A673 (cell line): ENCODE measurements at places on chromosomes 12 and 14.

DNA sequence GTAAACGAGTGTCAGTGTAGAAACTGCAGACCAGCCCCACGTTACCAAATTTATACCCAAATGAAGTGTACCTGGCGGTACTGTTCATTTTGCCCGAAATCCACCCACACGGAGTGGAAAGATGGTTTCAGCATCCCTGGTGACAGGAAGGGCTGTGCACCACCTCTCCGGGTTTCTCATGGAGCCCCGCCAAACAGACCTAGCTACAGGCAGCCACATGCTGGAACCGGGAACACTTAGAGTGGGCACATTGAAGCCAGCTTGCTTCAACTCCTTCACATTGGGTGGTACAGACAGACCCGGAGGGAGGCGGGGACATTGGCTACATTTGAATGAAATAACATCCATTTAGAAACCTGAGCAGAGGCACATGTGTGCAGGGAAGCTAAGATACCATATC lies 84.4 kb downstream of the PPP2R5C start:
- DNase-seq = no peak

- no peak for DNase-seq
Observed at GRCh38 chr12:103858953-103859601, 18.0 kb upstream of the NT5DC3 start.

GRCh38 chr12:113895176-113895575 lies 70.9 kb downstream of the RBM19 start:
- DNase-seq = no peak

- no peak for DNase-seq
Observed at GRCh38 chr12:9745199-9745598, 12.3 kb upstream of the CLECL1 start.

DNA sequence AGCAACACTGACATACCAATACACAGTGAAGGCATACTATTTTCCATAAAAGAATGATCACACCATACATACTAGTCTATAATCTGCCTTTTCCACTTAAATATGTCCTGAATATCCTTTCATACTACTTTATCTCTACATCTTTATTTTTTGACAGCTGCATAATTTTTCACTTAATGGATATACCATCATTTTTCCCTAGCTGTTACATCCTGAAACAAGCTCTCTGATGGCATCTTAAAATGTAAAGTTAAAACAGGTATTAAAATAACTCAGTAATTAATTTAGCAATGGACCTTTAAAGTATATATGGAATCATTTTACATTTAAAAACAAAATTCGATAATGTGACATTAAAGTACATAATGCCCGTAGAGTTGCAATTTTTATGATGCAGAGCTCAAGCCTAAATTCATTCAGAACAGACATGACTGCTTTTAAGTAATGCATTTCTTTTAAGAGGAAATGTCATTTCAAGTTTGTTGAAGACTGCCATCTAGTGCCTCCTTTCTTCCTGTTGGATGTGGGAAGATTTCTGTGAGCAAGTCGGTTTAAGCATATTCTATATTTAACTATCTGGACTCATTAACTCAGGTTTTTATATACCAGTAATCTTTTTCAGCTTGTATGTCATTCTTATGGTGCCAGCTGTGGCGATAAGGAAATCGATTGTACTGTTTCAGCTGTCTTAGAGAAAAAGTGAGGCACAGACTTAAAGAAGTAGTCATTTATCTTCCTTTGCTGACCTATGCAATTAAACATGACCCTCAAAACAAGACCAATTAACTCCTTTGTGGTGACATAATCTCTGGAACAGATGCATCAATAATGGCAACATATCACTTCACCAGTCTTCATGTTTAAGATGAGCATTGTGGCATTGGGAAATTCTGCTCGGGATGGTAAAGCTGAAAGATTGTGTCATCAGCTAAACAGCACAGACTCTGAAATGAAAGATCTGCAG lies 20.3 kb downstream of the PRICKLE1 start:
- peak; percentile 74 for DNase-seq

DNA sequence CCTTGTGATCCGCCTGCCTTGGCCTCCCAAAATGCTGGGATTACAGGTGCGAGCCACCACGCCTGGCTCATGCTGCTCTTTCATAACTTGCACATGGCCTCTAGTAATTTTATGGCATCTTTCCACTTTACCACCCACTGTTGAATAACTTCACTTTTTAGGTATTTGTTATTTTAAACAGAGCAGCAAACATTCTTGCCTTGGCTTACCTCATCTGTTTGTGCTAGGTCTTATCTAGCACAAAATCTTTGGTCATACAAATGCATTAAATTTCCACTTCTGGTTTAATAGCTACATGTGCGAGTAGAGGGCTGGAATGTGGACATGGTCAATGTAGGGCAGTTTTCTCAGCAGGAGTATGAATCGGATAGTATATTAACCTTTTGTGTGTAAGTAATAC lies 38.8 kb upstream of the ATF7IP start:
- DNase-seq = no peak

- no peak for DNase-seq
Observed at GRCh38 chr14:89029961-89030694, 205.7 kb downstream of the TTC8 start.

DNA sequence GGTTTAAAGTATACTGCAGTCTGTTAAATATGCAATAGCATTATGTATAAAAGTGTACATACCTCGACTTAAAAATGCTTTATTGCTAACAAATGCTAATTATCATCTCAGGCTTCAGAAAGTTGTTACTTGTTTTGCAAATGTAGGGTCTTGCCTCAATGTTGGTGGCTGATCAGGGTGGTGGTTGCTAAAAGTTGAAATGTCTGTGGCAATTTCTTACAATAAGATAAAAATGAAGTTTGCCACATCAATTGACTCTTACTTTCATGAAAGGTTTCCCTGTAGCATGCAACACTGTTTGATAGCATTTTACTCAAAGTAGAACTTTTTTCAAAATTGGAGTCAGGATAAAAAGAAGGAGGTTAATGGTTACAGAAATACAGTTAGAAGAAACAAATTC lies 407.7 kb upstream of the OR4E1 start:
- no peak for DNase-seq

DNA sequence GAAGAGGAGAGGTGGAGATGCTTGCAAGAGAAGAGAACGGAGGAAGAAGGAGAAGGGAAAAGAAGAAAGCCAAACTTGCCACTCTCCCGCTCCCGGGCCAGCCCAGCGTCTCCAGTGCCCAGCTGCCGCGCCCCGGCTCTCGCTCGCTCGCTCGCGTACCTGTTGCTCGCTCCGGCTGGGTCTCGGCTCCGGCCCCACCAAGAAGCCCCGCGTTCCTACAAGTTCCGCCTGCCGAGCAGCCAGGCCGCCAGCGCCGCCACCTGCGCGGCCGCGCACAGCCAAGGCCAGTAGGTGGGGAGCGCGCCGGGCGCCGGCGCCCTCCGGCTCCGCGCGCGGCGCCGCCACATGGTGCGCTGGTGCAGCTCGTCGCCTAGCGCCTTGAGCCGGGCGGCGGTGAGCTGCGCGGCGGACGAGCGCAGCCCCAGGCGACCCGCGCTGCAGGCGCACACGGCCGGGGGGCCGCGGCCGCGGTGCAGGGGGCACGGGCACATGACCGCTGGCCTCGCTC lies 370 bp downstream of the HRK start:
- peak; percentile 67 for DNase-seq

DNA sequence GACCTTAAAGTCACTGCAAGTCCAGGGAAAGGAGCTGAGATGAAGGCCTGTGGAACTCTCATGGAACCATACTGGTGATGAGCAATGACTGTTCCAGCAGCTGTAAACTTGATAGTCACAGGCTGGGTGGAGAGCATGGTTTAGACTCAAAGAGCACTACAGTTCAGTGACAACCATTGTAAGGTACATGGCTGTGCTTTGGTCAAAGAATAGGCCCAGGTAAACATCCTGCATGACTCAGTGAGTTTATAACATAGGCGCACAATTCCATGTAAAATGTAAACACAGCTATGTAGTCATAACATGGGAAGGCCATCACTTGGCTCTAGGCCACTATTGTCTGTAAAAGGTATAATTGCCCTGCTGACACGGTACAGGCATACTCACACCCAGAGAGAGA lies 119.3 kb upstream of the FSCB start:
- DNase-seq = no peak

DNA sequence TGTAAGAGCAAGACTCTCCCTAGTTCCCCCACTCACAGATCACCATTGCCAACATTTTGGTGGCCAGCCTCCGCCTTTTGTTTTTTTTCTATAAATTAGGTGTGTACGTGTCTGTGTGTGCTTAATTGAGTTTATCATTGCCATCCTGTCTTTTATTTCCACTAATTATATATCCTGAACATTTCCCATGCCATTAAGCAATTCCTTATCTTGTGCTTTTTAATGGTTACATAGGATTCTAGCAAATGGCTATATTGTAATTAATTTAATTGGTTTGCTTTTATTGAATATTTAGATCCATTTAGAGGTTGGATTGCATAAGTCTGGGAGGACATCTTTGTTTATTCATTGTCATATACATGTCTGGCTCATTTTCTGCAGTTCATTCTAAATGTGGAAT lies 107.3 kb upstream of the RTL1 start:
- DNase-seq = no peak

- peak; percentile 68 for DNase-seq
Observed at GRCh38 chr12:89783359-89784060, 74.9 kb upstream of the ATP2B1 start.

- no peak for DNase-seq
Observed at GRCh38 chr12:82852529-82852928, 165.8 kb downstream of the TMTC2 start.

GRCh38 chr14:31269634-31270195 lies 62.1 kb upstream of the HECTD1 start:
- DNase-seq = no peak

- DNase-seq = no peak
Observed at GRCh38 chr12:70399311-70399710, 33.2 kb downstream of the KCNMB4 start.
